Kidney glomerular epithelial cell (primary cell): ENCODE measurements at places on chromosomes 2 and 18.

DNA sequence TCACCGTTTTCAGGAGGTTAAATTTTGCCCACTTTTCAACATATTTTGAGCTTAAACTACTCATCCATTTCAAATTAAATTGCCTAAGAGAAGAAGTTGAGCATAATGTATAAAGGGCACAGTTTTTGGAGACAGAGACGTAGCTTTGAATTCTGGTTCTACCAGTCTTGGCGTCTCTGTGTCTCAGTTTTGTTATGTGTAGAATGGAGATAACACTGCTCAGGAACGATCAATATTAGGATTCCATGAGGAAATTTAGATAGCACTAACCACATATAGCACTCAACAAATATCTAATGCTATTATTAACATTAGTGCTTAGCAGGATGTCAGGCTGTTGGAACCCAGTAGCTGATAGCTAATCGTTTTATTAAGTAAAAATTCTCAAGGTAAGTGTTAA is 40.4 kb upstream of the GATA6 start:
- DNase-seq, result no peak

GRCh38 chr2:160351956-160352355 is 141.7 kb downstream of the RBMS1 start:
- DNase-seq, result no peak

GRCh38 chr2:99862566-99862965 is 279.8 kb downstream of the AFF3 start:
- DNase-seq, result no peak

DNA sequence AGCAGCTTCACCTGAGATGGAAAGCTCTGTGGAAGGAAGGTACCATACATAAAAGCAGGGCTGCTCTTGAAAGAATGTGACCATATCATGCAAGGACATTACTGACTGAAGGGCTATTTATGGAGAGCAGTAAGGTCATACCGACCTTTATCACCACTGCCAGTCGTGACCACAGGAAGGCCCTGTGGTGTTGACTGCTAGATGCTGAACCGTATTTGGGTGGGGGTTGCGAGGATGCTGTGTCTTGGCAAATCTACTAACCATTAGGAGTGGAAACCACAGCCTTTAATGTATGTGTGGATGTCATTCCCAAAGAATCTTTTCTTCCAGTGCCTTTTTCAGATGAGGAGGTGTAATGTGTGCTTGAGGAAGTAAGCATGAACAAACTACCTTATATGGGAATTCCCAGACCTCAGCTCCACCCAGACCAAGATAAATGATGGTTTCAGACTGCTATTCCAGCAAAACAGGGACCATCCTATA is 60.8 kb downstream of the LIMS1 start:
- peak; percentile 99 for DNase-seq

DNA sequence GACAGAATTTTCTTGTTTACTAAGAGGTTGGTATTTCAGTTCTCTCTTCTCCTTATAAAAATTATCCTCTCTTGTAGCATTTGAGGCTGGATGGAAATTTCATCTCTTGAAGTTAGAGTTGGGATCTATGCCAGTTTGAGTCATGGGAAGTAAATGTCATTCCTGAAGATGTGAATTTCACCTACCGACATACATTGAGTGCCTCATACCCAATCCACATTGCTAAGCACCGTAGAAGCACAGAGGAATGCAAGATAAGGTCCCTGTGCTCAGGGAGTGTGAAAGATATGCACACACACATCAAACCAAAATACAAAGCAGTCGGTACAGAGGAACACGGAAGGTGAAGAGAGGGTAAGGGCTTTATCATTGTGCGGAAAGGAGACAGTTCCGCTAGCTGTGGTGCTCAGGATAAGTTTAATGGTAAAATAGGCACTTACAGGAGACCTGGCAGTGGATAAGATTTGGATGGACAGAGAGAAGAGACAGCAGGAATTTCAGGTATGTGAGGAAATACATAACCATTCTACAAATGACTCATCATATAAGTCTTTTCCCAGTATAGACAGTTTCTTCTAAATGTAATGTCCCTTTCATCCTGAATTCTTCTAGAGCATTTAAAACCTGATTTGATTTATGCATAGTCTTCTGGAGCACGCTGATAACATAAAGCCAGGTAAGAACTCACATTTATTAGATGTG is 205.3 kb upstream of the ST6GAL2 start:
- peak; percentile 65 for DNase-seq

- no peak for DNase-seq
Measured at GRCh38 chr18:37710726-37711125, 145.1 kb upstream of the CELF4 start.

DNA sequence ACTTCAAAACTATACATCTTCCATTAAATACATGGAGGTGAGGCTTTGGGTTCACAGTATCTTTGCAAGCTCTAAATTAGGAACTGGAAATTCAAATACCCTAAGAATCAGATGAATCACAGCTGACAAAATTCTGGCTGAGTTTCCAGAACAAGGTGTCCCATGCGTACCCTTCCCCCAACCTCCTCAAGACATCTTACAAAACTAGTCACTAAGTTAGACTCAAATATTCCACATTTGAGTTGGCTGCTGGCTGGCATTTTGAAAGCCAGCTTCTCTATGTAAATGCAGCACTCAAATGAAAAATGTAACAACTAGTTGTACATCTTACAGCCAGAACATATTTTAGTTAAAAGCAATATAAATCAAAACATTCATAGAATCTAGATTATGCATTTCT is 131.0 kb upstream of the ARL5A start:
- no peak for DNase-seq

- no peak for DNase-seq
Measured at GRCh38 chr2:206433190-206433589, 10.1 kb upstream of the ADAM23 start.

DNA sequence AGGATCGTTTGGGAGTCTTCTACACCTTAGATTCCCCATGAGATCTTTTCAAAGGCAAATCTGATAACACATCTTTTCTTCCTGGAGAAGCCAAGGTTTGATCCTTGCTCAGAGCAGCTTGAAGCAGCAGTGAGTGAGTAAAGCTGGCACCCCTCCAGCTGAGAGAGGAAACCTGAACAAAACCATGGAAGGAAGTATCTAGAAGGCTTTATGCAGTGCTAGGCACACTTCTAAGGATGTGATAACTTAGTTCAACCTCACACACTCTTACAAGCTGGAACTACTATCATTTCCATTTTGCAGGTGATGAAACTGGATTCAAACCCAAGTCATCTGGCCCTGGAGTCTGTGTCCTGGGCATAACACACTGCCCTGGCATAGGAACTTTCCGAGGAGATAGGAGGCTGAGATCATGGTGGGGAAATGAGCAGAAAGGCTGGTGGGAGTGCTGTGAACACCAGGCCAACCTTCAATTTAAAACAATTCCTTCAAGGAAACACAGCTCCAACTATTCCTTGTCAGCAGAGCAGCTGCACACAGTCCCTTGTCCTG is 71.2 kb downstream of the CTAGE1 start:
- peak; percentile 39 for DNase-seq

DNA sequence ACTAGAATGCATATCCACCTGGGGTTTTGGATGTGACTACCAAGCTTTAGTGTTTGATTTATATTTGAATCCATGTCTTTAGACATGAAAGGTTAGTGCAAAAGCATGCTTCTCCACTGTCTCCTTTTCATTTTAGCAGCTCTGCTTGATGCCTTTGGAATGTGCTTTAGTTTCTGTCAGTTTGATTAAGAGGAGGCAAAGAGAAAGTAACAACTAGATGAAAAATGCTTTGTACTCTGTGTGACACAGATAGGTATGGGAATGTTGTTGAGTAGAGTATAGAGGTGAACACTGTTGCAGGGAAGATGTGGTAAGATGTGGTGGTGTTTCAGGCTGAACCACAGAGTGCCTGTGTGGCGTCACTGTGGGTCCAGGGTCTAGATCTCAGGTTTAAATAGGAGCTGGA is 19.8 kb downstream of the PIK3C3 start:
- no peak for DNase-seq

DNA sequence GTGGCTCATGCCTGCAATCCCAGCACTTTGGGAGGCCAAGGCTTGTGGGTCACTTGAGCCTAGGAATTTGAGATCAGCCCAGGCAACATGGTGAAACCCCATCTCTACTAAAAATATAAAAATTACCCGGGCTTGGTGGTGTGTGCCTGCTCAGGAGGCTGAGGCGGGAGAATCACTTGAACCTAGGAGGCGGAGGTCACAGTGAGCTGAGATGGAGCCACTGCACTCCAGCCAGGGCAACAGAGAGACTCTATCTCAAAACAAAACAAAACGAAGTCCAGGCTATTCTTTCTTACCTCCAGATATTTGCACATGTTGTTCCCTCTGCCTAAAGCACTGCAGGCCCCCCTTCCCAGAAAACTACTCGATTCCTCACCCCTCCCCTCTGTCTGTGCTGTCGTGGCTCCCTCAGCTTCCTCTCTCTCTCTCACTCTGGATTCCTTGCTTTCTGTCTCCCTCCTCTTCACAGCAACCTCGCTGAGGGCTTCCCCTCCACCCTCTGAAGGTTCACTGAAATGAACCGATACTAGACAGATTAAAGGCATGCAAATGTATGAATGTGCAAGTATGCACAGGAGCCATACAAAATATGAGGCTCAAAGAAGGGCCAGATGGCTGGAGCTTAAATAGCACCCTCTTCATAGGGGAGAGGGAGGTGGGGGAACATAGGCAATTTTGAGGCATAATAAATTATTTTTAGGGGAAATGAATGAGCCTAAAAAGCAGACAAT is 18.5 kb downstream of the TMEM177 start:
- no peak for DNase-seq

GRCh38 chr18:70068981-70069380 is 121.3 kb upstream of the CD226 start:
- no peak for DNase-seq

- no peak for DNase-seq
Measured at GRCh38 chr2:9799011-9799596, 44.2 kb upstream of the TAF1B start.

DNA sequence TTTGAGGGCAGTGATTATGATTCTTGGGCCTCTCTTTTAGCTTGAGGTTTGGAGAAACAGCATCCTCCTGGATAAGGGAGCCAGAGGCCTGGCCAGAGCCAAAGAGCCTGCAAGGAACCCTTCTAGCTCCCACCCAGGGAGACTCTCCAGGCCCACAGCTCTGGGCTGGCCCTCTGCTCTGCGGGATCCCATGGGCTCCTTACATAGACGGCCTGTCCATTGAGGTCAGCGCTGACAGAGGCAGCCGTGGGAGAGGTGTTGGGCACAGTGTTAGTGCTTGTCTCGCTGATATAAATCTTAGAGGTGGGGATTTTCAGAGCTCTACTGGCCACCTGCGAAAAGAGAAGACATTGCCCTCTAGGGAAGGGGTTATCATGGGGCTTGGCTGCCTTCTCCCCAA is 67.2 kb downstream of the XDH start:
- no peak for DNase-seq

- DNase-seq, result peak; percentile 17
Measured at GRCh38 chr2:41963661-41964525, 83.9 kb upstream of the PKDCC start.

DNA sequence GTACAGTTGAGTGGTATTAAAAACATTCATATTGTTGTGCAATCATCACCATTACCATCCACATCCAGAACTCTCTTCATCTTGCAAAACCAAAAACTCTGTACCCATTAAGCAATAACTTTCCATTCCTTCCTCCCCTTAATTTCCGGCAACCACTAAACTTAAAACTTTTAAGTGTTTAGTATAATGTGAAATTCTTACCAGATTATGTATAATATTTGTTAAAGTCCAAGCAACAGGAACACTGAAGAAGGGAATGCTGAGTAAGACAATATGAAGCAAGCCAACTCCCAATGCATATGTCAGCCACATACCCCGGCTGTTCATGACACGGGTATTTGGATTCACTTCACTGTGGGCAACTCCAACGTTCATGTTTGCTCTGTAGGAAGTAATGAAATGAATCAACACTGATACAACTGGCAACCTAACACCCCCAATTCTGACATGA is 1.9 kb downstream of the ORMDL1 start:
- DNase-seq, result no peak

GRCh38 chr2:27307545-27308358 is 493 bp downstream of the UCN start:
- no peak for DNase-seq

DNA sequence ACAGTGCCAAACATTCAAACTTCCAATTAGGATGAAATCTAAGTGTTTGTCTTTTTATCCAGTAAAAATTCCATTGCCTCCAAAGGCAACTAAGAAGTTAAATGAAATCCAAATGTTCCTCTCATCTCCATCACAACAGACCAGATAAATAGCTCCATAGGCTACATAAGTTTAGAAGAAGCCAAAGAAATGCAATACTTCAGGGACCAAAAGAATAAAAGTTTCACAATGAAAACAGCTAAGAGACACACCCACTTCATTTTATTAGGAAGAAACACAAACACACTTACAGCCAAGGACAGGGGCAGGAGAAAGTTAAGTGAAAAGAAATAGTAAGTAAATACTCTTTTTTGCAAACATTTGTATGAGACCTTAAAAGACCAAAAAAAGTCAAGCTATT is 88.5 kb upstream of the CCDC150 start:
- DNase-seq, result no peak

- DNase-seq, result no peak
Measured at GRCh38 chr2:131039908-131040660, 53.2 kb downstream of the FAM168B start.

DNA sequence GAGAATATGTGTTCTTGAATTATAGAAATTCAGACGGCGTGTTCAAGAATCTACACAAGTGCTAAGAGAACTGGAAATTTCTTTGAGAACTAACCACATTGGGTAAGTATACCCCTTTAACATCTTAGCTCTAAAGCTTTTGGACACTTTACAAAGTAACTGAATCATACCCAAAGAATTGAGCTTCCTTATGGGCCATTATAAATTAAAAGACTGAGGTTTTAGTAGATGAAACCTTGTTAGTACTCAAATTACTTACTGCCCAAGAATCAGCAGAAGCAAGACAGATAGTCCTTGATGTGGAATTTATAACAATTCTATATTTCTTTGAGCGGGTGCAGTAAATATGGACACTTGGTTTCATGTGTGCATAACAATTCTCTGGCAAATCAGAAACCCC is 168.3 kb downstream of the PRPF40A start:
- DNase-seq, result no peak
